ENCODE measurements at places on chromosomes 5 and 9.

DNA sequence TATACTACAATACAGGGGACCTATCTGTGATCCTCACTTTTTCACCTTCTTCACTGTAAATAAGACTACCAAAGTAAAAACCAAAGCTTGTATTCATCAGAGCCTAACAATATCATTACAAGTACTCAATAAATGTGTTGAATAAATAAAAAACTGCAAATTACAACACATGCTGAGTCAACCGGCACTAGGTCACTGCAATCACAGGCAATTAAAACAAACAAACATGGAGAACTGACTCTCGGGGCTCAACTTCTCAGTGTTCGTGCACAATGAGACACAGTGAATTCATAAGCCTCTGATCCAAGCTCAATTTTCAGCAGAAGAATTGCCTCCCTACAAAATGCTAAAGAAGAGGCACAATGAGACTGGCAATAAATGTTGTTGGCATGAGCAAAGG lies 69.2 kb downstream of the CDK5RAP2 start:
- DNase-seq = no peak

GRCh38 chr5:159184858-159185381 lies 24.4 kb downstream of the RNF145 start:
- DNase-seq = peak; percentile 63

DNA sequence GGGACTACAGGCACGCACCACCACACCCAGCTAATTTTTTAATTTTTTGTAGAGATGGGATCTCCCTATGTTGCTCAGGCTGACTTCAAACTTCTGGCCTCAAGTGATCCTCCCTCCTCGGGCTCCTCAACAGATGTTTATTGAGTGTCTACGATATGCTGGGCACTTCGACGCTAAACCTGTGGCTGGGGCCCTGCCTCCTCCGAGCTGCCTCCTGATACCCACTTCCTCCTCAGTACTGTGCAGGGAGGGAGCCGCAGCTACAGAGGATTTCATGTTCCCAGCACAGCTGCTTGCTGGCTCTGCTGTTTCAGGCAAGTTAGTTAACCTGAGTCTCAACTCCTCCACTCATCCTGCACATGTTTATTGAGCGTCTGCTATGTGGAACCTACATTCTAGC lies 9.6 kb downstream of the AIF1L start:
- no peak for DNase-seq

GRCh38 chr5:124593952-124594351 lies 152.5 kb downstream of the ZNF608 start:
- DNase-seq = no peak

DNA sequence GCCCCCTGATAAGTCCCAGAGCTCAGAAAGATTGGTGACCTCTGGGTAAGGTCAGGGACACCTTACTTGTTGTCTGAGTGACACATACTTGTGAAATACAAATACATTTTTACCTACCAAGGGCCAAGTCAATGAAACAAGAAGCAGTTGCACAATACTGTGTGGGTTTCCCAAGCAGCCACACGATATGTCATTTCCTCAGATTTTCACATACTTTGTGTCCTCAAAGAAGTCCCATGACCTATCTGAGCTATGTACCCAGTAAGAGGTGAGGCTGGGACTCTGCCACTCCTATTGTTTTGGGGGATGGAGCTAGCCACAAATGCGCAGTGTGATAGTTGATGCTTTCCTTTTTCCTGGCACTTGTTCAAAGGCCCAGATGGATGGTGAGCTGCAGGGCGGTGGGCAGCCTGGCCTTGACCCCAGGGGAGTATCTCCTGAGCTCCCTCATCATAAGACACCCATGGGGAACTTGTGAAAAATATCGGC lies 4.8 kb upstream of the SLC25A51 start:
- DNase-seq = peak; percentile 90

DNA sequence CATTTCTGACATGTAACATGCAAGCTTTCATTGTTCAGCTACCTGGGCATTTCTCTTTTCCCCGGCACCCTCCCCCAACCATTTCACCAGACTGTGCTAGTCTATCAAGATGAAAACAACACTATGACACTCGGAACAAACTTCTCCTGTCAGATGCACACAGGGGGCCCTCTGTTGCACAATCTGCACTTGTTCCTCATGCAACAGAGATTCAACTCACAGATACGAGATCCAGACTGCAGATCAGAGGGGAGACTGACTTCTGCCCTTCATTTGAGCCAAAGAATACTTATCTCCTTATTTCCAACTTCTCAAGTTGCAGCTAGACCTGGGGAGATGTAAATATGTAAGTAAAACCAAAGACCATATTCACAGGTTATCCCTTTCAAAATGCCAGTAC lies 15.7 kb upstream of the FST start:
- DNase-seq = no peak

DNA sequence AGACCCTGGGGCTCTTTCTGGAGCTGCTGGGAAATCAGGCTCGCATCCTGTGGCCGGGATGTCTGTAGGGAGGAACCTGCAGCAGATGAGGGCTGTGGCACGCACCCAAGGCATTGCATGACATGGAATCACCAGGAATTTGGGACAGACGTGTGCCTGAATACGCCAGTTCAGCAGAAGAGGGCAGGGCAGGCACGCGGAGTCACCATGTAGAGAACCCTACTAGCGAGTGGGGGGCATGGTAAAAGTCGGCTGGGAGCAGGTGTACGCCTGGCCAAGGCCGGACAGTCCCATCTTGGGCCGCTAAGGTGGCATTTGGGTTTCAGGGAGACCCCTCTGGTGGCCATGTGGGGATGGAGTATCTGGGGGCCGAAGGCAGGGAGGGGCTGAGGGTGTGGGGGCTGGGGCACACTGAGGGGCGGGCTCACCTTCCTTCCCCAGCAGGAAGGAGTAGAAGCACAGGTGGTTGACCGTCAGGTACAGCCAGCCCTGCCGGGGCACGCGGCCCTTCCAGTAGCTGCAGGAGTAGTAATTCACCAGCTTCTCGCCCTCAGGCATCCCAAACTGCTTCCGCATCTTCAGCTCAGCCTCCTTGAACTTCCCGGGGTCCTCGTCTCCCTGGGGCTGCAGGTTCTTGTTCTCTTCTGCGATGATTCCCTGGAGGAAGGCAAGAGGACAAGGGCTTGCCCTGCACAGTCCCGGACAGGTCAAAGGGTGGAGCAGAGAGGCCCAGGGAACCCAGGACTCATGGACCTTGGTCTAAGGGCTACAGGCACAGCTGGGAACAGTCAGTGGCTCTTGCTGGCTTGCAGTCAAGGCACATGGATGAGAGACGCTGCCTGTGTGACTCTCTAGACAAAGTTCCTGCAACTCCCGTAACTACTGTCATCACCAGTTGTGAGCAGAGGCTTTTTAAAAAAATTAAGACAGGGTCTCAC lies 13.5 kb downstream of the TBC1D9B start:
- DNase-seq = no peak

GRCh38 chr5:10333154-10334006 lies 20.1 kb upstream of the MARCHF6 start:
- no peak for DNase-seq

DNA sequence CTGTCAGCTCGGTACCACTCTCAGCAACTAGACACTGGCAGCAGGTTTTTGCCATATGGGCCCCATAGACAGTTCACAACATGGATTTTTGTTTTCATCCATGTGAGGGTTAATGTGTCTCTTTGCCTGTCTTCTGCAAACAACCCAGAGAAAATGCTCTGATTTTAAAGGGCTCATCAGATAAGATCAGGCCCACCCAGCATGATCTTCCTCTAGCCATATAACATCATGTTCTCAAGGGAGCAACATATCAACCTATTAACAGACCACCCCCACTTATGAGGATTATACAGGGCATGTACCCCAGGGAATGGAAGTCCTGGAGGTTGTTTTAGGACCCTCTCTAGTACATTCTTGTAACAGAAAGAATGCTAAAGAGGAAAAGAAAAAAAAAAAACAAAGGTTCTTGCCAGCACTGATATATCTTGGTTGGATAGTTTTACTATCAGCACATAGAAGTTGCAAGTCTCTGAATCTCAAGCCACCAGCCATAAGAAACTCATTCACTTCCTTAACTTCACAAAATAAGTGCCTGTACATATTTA lies 1015.1 kb downstream of the TLE4 start:
- no peak for DNase-seq

GRCh38 chr5:132748522-132749000 lies 1.3 kb downstream of the CCNI2 start:
- no peak for DNase-seq

- peak; percentile 16 for DNase-seq
These were observed 26.0 kb downstream of the PRDM6 start for GRCh38 chr5:123115020-123115419.

DNA sequence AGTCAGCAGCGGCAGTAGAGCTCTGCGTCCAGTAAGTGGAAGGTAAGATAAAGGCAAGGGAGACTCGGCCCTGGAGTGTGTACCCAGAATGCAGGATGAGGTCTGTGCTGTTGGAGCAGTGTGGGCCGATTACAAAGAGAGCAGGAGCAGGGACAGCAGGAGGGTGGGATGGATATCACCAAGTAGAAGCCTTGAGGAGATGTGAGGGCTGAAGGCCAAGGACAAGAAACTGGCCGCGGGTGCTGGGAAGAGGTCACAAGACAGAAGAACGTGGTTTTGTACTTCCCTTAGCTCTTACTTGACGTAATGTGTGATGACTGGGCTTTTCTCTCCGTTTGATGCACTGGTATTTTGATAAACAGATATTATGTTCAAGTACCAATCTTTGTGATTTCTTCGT lies 43.7 kb downstream of the OR2V1 start:
- DNase-seq = no peak

DNA sequence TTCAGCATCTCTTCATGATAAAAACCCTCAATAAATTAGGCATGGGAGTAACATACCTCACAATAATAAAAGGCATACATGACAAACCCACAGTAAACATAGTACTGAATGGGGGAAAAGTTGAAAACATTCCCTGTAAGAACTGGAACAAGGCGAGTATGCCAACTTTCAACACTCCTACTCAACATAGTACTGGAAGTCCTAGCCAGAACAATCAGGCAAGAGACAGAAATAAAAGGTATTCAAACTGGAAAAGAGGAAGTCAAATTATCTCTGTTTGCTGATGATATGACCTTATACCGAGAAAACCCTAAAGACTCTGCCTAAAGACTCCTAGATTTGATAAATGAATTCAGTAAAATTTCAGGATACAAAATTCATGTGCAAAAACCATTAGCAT lies 167.6 kb downstream of the TMEM38B start:
- no peak for DNase-seq

DNA sequence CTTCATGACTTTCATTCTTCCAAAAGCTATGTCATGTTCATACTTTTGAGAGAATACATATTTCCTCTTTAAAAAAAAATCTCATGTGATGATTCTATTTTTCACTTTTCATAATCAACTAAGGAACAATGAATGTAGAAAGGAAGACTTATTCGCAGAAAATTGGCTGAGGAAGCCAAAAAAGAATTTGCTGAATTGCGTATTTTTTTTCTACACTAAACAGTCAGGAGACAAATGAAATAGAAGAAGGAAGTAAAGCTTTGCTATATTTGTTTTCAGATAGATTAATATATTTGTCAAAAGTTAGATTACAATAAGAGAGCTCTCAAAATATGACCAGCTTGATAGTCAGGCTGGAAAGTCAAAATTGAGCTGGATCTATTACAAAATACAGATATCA lies 504.2 kb downstream of the ANXA1 start:
- no peak for DNase-seq

DNA sequence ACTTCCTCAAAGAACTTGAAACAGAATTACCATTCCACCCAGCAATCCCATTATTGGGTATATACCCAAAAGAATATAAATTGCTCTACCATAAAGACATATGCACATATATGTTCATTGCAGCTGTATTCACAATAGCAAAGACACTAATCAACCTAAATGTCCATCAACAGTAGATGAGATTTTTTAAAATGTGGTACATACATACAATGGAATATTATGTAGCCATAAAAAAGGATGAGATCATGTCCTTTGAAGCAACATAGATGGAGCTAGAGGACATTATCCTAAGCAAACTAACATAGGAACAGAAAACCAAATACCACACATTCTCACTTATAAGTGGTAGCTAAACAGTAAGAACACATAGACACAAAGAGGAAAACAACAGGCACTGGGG lies 28.1 kb upstream of the ZNF462 start:
- DNase-seq = no peak

GRCh38 chr5:18764161-18764560 lies 1129.9 kb downstream of the TAF11L14 start:
- no peak for DNase-seq

- peak; percentile 76 for DNase-seq
These were observed 103.2 kb downstream of the TRPM6 start for GRCh38 chr9:74784506-74784905.

DNA sequence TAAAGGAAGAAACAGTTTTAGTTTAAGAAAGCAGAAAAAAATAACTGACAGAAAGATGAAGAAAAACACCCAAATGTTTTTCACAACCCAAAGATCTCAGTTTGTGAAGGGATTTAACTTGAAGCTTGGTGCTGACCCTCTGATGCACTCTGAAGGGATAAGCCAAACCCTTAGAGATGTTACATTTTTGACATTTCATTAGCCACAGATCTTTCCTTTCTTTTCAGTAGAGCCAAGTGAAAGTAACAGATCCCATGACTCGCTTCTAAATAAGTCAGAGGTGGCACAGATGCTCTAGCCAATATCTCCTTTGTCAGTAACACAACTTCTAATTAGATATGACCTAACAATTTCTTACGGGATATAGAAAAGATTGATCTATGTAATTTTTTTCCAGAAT lies 394.5 kb upstream of the EDIL3 start:
- DNase-seq = no peak

DNA sequence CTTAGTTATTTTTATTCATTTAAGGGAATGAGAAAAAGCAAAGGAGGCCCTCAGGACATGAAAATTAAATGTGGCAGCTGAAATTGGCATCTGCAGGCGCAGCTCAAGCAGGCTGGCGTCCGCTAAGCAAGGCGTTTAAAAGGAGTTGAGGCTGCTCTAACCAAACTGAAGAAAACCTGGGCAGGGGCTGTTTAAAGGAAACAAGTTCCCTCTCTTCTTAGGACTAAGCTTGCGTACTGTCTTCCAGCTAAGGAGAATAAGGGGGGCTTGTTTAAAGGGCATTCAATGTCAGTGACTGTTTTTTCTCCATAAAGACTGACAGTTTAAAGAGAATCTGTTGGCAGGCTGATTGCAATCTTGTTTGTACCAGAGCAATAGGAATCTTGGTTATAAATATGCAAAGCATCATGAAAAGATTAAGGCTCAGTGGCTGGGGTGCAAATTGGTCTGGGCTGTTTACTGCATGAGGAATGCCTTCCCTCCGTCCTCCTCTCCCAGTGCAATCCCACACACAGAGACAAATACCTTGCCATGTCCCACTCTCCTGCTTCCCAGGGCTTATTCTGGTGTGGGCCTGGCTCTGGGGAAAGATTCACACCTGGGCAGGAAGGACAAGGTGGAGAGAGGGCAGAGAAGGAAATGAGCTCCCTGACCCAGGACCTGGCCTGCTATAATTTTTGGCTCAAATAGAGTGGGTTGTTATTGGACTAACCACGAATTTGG lies 85.9 kb upstream of the LIFR start:
- no peak for DNase-seq

Measured in AG10803 (cell line).